ENCODE measurements at places on chromosomes 7 and 10.

DNA sequence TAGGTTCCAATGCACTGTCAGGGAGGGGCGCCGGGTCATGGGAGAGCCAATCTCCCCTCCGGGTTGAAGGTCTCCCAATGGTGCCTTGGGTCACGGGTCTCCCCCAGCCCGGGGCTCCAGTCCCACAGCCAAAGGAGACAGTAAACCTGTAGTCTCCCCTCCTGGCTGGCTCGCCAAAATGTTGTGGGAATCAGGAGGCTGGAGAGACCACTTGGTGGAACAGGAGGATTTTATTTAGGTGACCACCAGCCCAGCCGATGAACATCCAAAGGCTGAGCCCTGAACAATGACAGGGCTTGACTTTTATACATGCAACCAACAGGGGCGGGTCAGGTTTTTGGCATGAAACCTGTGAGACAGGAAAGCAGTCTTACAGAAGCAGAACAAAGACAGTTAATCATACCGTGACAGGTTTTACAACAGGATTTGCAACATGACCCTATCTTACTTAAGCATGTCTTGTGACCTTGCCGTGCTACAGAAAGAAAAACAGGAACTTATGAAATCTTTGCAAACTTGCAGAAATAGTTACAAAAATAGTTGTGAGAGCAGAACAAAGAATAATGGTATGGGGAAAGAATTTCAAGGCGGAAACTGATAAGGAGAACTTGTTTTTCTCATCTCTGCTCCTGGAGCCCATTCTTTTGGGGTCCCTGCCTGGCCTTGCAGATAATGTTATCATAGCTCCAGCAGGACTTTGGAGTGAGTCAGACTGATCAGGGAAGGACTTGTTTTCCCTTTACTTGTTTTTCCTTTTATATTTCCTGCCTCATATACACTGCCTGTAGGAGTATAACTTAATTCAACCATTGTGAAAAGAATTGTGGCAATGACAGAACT is 7.1 kb downstream of the ERV3-1 start:
- no peak for DNase-seq

DNA sequence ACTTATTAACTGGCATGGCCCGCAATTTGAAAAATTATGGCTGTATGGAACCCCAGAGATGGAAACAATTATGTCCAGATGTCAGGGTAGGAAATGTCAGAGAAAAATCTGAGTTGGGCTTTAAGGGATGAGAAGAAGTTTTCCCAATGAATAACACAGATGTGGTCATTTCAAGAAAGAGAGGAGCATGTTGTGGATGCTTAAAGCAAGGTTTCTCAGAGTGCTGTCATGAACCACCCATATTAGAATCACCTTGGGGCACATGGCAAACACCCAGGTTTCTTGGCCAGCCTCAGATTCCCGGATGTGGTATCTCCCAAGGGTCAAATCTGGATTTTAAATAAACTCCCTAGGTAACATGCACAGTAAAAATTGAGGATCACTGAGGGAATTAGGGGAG is 43.6 kb downstream of the LAMB4 start:
- DNase-seq, result no peak

GRCh38 chr10:62017491-62017870 is 116.0 kb downstream of the ARID5B start:
- no peak for DNase-seq

- no peak for DNase-seq
Measured at GRCh38 chr7:14144538-14144937, 155.1 kb upstream of the ETV1 start.

DNA sequence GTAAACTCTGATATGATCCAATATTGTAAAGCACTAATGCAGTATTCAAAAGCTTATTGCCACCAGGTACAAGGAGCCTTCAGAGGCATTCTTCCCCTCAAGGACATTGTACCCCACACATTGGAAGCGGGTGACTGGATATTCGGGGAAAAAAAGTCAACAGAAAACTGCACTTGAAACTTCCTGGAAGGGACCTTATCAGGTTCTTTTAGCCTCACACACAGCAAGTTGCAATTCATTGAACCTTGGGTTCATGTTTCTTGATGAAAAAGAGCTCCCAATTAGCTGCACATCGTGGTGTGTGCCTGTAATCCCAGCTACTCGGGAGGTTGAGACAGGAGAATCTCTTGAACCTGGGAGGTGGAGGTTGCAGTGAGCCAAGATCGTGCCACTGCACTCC is 16.4 kb upstream of the MICU1 start:
- DNase-seq, result no peak

- no peak for DNase-seq
Measured at GRCh38 chr7:18796216-18796615, 300.7 kb downstream of the HDAC9 start.

- no peak for DNase-seq
Measured at GRCh38 chr10:650441-650851, 39.0 kb downstream of the DIP2C start.

- DNase-seq, result no peak
Measured at GRCh38 chr7:23237000-23237399, 9.6 kb upstream of the GPNMB start.

- no peak for DNase-seq
Measured at GRCh38 chr7:148286150-148286549, 304.4 kb upstream of the C7orf33 start.

GRCh38 chr7:44218418-44219201 is 17.8 kb downstream of the YKT6 start:
- DNase-seq, result no peak

- DNase-seq, result no peak
Measured at GRCh38 chr10:6140965-6141295, 52.1 kb downstream of the RBM17 start.

- no peak for DNase-seq
Measured at GRCh38 chr10:102775201-102775934, 31.6 kb downstream of the WBP1L start.

DNA sequence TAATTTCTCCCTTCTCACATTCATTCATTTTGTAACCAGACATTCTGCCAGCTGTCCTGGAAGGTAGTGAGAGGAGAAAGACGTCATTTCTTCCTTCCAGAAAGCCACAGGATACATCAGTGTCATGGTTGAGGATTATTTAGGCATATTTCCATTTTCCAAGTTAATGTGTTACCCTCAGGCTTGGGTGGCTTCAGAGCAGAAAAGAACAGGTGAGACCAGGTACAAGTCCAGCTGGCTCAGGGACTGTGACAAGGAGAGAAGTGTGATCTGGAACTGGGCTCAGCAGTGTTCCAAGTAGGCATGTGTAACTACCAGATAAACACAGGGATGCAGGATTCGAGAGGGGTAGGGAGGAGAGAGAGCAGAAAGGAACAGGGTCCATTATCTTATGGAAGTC is 386.9 kb downstream of the GALNT17 start:
- DNase-seq, result no peak

DNA sequence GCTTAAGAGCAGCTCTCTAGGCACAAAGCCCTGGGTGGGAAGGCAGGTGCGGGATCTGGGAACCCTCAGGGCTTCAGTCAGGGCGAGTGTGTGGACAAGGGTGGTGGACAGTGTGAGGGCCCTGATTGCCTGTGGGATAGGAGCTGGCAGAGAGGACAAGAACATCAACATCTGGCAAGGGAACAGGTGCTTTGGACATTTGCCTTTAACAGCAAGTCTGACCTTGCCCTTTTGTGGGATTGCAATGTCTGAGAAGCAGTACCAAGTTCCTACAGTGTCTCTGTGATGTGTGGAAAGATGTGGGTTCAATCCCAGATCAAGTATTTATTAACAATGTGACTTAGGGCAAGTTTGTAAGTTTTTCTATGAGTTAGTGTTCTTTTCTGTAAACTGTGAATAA is 46.7 kb downstream of the TFAM start:
- DNase-seq, result no peak

DNA sequence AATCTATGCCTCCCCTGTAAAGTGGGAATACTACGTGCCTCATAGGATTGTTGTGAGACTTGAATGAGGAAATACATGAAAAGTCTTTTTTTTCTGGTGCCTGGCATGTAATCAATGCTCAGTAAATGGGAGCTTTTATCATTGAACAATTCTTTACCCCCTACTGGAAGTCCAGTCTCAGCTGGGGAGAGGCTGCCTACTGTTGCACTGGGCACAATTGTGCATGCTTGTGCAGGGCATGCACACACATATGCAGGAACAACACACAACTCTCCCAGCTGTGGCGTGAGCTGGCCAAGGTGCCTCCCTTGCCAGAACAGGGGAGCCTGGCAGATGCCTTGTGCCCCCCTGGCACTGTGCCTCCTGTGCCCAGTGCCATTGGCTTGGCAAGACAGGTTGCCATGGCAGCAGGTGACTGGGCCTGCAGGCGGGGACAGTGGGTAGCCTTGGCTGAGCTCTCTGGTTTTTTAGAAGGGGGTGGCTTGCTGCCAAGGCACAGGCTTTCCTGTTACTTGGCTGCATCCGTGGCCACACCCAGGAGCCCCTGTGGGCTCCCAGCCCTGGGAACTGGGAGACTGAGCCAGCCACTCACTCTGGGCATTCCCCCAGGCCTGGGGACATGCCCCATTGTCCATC is 16.1 kb upstream of the PALD1 start:
- DNase-seq, result no peak

DNA sequence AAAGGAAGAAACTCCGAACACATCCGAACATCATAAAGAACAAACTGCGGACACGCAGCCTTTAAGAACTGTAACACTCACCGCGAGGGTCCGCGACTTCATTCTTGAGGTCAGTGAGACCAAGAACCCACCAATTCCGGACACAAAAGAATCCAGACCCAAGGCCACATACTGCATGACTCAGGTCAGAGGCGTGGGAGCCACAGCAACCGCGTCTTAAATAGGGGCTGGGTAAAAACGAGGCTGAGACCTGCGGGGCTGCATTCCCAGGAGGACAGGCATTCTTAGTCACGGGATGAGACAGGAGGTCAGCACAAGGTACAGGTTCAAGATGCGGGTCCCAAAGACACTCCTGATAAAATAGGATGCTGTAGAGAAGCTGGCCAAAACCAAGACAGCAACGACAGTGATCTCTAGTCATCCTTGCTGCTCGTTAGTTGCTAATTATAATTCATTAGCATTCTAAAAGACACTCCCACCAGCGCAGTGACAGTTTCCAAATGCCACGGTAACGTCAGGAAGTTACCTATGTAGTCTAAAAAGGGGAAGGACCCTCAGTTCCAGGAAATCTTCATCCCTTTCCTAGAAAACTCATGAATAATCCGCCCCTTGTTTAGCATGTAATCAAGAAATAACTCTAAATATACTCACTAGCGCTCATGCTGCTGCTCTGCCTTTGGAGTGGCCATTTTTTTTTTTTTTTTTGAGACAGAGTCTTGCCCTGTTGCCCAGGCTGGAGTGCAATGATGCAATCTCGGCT is 19.3 kb downstream of the AP5Z1 start:
- DNase-seq, result no peak

- no peak for DNase-seq
Measured at GRCh38 chr7:143188994-143189393, 5.8 kb downstream of the TAS2R39 start.

GRCh38 chr10:63068246-63068645 is 64.9 kb upstream of the NRBF2 start:
- no peak for DNase-seq

DNA sequence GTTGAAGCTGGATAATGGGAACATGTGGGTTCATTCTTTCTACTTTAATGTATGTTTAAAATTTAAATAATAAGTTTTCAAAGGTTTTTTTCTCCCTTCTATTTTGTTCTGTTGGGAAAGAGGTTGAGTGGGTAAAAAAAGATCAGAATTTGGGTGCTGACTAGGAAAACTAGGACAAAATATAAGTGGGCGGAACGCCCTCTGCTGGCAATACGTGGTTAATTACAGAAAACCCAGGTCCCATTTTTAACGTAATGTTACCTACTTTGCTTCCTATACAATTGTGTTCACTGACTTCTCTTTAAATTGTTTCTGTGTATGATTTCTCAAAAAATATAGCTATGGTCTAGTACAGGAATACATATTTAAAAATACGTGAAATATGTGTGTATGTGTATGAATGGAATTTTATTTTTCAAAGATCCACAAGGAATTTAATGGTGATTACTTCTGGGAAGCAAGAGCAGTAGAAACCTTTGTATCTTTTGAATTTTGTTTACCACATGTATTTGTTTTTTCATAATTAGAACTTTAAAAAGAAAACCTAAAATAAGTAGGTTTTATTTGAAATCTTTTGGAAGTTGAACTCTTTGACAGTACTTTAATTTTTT is 8.7 kb downstream of the ECD start:
- peak; percentile 38 for DNase-seq

DNA sequence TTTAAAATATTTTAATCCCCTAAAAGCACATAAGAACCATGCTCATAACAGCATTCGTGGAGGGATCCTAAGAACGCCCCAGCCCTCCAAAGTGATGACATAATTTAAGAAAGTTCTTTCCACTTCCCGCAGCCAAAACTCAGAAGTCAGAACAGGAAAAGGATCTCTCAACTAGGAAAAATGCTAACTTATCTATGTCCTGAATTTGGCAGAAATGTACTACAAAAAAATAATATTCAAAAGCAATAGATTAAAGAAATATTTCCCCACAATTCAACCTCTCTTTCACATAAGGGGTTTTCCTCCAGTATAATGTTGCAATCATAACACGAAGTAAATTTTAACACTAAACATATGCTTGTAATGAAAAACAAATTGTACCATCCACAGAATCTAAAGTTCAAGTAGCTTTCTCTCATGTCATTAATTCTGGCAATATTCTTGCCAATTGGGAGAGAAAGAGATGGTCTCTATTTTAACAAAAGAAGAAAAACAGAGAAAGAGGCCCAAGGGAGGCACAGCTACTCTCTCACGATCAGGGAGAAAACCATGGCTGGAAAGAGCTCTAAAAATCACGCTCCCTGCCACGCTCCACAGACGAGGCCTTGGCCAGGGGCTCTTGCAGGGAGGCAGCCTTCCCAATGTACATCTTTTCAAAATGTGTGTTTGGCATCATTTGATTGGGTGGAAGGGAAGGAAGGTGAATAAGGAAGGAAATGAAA is 22.9 kb downstream of the ASB13 start:
- no peak for DNase-seq

DNA sequence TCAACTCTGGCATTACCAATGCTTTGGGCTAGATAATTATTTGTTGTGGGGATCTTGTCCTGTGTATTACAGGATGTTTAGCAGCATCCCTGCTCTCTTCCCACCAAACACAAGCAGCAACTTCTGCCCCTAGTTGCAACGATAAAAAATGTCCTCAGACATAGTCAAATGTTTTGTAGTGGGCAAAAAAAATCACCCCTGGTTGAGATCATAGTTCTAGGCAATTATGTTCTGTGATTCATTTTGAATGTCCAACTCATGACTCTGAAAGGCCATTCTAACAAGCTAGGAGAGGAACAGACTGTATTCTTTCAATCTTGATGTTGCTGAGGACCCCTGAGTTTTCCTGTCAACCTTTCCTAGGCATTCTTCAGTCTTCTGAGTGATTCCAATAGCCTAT is 79.5 kb downstream of the RTKN2 start:
- DNase-seq, result no peak

- no peak for DNase-seq
Measured at GRCh38 chr7:136452949-136453348, 415.5 kb upstream of the CHRM2 start.

- DNase-seq, result no peak
Measured at GRCh38 chr7:98869027-98869596, 702 bp downstream of the TMEM130 start.

GRCh38 chr7:110569486-110570205 is 521.3 kb upstream of the LRRN3 start:
- DNase-seq, result no peak

- DNase-seq, result no peak
Measured at GRCh38 chr7:22323714-22324113, 33.2 kb downstream of the RAPGEF5 start.
